ENCODE measurements at places on chromosomes 7 and 10. TPM values are rescaled to one million over a fixed set of nuclear protein-coding genes. Genes with fewer than 3 reads are reported as not detected.

The NPFFR1 gene
- 0.02 TPM for total RNA-seq

The ARHGAP19 gene
- 62.2 TPM for total RNA-seq

GRCh38 chr10:60777696-60778213 is 523 bp upstream of the CDK1 start:
- DNase-seq, result no peak

DNA sequence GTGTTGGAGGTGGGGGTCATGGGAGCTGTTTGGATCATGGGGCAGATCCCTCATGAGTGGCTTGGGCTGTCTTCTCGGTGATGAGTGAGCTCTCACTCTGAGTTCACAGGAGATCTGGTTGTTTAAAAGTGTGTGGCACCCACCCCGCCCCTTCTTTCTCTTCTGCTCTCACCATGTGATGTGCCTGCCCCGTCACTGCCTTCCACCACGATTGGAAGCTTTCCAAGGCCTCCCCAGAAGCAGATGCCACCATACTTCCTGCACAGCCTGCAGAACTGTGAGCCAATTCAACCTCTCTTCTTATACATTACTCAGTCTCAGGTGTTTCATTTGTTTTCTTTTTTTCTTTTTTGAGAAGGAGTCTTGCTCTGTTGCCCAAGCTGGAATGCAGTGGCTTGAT is 170.0 kb downstream of the PTPN20 start:
- DNase-seq, result peak; percentile 17

GRCh38 chr10:100253041-100253440 is 14.4 kb downstream of the CWF19L1 start:
- DNase-seq, result no peak

The PRPS1L1 gene
- total RNA-seq, result not detected

GRCh38 chr10:62732841-62733653 is 71.5 kb upstream of the ADO start:
- peak; percentile 78 for DNase-seq

DNA sequence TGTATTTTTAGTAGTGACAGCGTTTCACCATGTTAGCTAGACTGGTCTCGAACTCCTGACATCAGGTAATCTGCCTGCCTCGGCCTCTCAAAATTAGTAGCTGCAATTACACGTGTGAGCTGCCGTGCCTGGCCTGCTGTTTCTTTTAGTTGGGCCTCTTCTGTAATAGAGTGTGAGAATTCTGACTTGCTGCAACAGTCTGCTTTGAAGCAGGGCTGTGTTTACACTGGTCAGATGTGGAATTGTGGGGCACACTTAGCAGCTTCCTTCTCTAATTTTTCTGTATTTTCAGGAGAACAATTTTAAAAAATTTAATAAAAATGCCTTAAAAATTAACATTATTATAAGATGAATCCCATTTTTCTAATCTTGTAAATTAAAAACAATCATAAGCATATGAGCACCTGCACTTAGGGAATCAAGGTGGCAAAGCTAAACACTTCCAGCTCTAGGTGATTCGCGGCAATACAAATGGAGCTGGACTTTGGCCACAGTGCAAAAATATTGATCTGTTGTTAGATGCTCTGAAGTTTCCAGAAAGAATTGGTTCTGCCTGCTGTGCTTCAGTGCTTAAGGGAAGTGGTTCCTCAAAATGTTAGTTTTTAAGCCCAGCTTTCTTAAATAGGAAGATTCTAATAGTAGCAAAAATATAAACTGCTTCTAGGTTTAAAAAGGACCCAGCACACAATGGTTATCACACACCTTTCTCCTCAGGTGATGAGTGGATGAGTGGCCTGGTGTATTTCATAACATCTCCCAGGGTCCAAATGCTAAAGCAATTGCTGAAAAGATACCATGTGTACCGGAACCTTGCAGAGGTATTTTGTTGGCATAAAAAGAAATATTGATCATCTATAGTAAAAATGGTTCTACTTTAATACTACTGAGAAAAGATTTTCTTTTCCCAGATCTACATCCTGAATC is 63.5 kb upstream of the ATRNL1 start:
- DNase-seq, result no peak

All from activated T-cell treated with anti-CD3 and anti-CD28 coated beads, Interleukin-2, amount 50 U/mL, for 72 hours (primary cell).